ENCODE measurements at places on chromosomes 16 and 17.

- DNase-seq: no peak
Measured at GRCh38 chr17:31654936-31655335, 204.1 kb downstream of the COPRS start.

DNA sequence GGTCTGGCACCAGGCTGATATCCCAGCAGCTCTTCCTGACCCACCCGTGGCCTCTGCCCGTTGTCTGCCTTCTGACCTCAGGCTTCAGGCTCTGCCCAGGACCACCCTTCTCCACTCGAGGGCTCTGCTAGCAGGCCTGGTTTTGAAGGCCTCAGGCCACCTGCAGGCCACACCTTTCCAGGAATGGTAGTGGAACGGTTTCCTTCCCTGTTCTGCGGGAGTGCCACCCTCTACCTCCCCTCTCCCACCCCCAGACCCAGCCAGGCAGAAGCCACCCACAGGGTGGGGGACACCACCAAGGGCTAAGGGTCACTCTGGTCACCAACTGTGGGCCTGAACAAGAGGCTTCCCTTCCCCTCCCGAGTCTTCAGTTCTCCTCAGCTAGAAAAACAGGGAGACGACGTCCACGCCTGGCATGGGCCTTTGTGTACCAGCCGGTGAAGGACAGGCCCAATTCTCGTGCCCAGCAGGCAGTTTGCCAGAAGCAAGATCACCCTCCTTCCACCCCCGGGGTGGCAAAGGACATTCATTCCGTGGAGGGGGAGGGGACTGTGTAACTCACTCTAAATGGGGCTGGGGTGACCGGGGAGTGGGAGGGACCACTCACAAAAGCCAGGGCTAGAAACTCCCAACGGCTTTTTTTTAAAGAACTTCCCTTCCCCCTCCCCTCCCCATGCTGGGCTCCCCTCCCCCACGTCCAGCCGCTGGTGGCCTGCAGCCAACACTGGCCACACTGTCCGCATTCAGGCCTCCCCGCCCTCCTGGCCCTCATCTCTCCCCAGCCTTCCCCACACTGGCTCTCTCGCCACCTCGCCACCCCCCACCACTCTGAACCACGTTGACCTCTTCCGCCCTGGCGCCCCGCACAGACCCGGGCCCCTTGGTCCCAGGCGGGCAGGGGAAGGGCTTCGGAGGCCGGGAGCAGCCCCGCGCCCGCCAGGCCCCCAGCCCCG lies 7.7 kb downstream of the CBX4 start:
- no peak for DNase-seq

- peak; percentile 60 for DNase-seq
Measured at GRCh38 chr17:50872710-50873424, 6.7 kb upstream of the TOB1 start.

DNA sequence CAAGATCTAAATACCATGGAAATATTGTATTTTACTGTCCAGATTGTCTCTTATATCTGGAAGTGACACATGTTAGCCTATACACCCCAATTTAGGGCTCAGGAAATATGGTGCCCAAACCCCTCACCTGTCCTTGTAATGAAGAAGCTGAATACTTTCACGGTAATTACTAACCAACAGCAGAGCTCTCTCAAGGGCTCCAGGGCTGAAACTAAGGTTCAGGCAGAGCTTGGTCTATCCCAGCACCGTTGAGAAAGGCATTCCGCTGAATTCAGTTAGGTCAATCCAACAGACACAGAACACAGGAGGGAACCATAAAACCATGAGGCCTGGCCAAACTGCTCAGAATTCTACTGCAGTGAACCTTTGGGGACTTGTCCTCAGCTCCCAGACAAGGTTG lies 14.9 kb downstream of the MYO18A start:
- no peak for DNase-seq

- no peak for DNase-seq
Measured at GRCh38 chr17:50352072-50352692, 6.3 kb downstream of the XYLT2 start.

DNA sequence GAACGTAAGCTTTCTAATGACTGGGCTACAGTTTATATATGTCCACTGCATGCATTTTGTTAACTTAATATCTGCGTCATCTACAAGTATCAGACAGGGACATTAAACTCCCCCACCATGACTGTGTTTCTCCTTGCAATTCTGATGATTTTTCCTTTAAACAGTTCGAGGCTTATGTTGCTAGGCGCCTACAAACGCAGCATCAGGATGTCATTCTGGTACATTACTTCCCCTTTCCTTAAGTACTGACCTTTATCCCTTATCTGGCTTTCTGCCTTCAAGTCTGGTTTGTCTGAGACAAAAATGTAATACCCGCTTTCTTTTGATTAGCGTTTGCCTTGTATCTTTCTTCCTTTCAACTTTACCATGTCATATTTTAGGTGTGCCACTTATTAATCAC lies 362.4 kb downstream of the SLC39A11 start:
- no peak for DNase-seq

GRCh38 chr17:17206124-17206912 lies at the start of gene PLD6:
PLD6 (minus strand) TSS chr17:17206333; CDS start chr17:17206286, 47 bp downstream.
- peak; percentile 94 for DNase-seq

DNA sequence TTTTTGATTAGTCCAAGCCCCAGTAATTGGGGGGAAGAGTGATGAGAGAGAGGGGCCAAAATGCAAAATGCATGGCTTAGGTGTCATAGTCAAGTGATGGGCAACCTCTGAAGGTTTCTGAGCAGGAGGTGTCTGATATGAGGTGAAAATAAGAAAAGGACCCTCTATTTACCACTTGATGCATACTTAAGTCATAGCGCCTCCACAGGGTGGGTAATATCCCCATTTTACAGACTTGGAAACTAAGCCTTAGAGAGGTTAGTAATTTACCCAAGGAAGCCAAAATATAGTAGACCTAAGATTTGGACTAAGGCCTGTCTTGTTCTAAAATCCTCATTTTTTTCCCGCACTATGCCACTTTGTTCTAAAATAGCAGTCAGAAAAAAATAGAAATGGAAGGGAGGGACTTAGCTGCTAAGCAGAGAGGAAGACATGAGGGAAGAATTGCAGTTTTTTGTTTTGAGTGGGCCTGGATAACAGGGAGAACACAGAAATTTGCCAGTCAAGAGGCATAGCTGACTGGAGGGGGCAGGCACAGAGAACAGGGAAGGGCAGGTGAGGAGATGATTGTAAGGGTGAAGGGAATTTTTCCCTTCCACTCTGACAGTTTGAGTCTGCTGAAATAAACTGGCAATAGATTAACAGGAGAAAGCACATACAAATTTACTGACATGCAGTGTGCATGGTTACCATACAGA lies 2.3 kb upstream of the GRB2 start:
- no peak for DNase-seq

DNA sequence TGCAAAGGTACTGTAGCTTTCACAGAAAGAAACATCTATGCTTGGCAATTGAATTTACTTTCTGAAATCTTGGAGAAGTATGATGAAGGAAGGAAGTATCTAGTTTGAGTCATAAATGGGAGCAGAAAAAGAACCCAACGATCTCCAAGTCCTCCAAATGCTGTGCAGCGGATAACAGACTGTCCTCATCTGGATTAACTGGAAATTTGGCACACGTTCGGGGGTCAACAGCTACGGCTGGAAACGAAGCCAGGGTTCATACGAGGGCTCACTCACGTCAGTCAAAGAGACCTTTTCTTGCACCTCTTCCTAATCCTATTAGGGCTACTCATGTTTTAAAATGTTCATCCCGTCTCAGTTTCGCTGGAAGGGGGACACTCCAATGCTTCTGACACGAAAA lies 152.0 kb downstream of the ZFHX3 start:
- no peak for DNase-seq

GRCh38 chr17:40313668-40314583 lies 4.9 kb downstream of the RARA start:
- DNase-seq: no peak
